Epithelial cell of proximal tubule (primary cell): ENCODE measurements at places on chromosomes 1 and 21. TPM values are rescaled to one million over a fixed set of nuclear protein-coding genes. Genes with fewer than 3 reads are reported as not detected.

The GSTM5 gene
- not detected in 2 replicates for total RNA-seq

The DAB1 gene
- total RNA-seq, result under 0.01 TPM in 1 of 2 replicates, not detected in the other

The ENAH gene
- total RNA-seq, result 37.7 and 39.0 TPM in 2 replicates

The CFHR3 gene
- not detected in 2 replicates for total RNA-seq

The UTS2 gene
- total RNA-seq, result not detected in 2 replicates

The TBX15 gene
- total RNA-seq, result 0.07 TPM in 1 of 2 replicates, not detected in the other

The BECN2 gene
- total RNA-seq, result not detected in 2 replicates

The AMPD1 gene
- total RNA-seq, result not detected in 2 replicates

The ILDR2 gene
- 0.86 and 2.3 TPM in 2 replicates for total RNA-seq

The TMEM35B gene
- total RNA-seq, result 20.1 and 28.8 TPM in 2 replicates

The LCE3E gene
- not detected in 2 replicates for total RNA-seq

The CFH gene
- 1.4 and 9.2 TPM in 2 replicates for total RNA-seq

The HSD3B2 gene
- total RNA-seq, result not detected in 2 replicates

The FCRL3 gene
- not detected in 2 replicates for total RNA-seq

The CTNNBIP1 gene
- total RNA-seq, result 25.5 and 26.8 TPM in 2 replicates

The PRKCZ gene
- 19.2 and 28.1 TPM in 2 replicates for total RNA-seq

The PCAT6 gene
- total RNA-seq, result 0.17 TPM in 1 of 2 replicates, not detected in the other

The SLC16A4 gene
- total RNA-seq, result 9.2 and 12.4 TPM in 2 replicates

The ADGRL4 gene
- 9.0 and 14.6 TPM in 2 replicates for total RNA-seq

The CRB1 gene
- 0.06 TPM in 1 of 2 replicates, not detected in the other for total RNA-seq

The CCDC17 gene
- total RNA-seq, result 0.22 TPM in 1 of 2 replicates, not detected in the other

The PBXIP1 gene
- 23.4 and 49.6 TPM in 2 replicates for total RNA-seq

The ARHGEF2 gene
- 62.5 and 89.7 TPM in 2 replicates for total RNA-seq

The TNFRSF8 gene
- total RNA-seq, result 0.35 and 0.87 TPM in 2 replicates

The S100A2 gene
- total RNA-seq, result 24.8 and 25.6 TPM in 2 replicates

The LHX8 gene
- not detected in 2 replicates for total RNA-seq
